ENCODE measurements at places on chromosomes 3 and 15.

DNA sequence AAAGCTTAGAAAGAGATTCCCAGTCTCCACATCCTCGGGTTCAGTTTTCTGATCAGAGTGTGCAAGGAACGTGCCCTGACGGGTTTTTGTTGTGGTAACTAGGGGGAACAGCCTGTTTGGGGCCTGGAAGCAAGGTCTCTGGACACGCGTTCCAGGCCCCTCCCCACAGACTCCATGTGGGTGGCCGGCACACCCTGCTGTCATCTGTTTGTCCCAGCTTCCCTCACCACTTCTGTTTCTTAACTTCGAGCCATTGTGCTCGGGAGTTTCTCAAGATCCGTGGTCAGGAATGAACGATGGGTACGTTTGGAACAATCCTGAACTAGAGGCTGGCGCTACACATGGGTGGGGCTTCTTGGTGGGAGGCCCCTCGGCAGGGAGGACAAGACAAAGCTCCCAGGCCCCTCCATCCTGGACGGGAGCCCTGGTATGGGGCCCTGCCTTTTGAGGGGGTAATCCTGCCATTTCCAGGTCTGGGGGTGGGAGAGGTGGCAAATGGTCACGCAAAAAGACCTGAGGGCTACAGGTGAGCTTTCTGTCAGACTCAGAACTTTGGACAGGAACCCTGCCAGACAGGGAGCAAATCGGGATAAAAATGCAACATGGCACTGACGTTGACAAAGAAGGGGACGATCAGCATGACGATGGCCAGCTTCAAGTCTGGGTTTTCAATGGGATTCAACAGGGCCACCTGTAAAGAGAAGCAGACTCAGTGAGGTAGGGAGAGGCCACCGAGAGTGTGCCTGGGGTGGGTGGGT is 8.5 kb upstream of the MUSTN1 start:
- no peak for DNase-seq

- peak; percentile 44 for DNase-seq
Observed at GRCh38 chr3:8536096-8537056, 34.8 kb downstream of the LMCD1 start.

DNA sequence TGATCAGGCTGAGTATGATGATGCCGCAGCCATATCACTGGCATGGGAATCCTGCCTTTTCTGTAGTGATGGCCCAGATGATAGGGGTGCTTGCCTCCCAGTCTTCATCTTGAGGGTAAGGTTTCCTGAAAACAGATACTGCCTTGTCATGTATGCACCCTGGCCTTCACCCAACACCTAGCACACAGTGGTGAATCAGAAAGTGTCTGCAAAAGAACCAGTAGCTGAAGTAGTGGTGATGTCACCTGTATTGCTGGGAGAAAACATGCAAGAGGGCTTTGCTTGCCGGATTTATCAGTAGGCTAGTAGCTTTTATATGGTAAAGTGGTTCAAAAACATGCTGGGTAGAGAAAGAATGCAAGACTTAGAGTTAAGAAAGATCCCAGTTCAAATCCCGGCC is 419.8 kb upstream of the WNT5A start:
- DNase-seq, result no peak

DNA sequence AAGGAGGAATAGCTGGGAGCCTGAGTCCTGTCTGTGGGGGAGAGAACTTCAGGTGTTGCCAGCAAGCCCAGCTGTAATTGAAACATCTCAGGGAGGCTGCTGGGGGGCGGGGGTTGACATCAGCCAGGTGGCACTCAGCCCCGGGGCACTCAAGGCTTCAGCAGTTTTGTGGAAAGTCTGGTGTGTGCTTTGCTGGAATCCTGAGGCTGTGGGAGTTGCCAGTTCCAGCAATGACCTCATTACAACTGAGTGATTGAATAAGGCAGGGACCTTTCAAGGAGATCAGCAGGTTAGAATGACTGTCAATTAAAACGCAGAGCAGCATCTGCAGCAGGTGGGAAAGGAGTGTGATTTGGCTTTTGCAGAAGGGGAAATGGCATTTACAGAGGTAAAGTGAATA is 75.7 kb downstream of the FAM43A start:
- DNase-seq, result no peak

GRCh38 chr3:8663177-8664061 is 18.8 kb upstream of the SSUH2 start:
- DNase-seq, result peak; percentile 48

GRCh38 chr3:123870033-123870432 is 14.1 kb downstream of the MYLK start:
- peak; percentile 26 for DNase-seq

- DNase-seq, result no peak
Observed at GRCh38 chr15:67603063-67603462, 60.6 kb downstream of the MAP2K5 start.

DNA sequence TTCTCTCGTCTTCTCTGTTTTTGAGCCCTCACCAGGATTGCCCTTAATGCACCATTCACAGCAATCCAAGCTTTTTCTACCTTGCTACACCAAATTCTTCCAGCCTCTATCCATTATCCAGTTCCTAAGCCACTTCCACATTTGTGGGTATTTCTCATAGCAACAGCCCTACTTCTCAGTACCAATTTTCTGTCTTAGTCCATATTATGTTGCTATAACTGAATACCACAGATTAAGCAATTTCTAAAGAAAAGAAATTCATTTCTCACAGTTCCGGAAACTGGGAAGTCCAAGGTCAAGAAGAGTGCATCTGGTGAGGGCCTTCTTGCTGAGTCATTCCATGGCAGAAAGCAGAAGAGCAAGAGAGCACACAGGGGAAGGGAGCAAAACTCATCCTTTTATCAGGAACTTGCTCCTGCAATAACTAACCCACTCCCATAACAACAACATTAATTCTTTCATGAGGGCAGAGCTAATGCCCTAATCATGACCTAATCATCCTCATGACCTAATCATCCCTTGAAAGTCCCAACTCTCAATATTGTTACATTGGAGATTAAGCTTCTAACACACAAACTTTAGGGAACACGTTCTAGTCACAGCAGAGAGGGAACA is 9.7 kb upstream of the EIF1B start:
- peak; percentile 89 for DNase-seq

- DNase-seq, result no peak
Observed at GRCh38 chr3:13860001-13860400, 19.9 kb downstream of the WNT7A start.

- no peak for DNase-seq
Observed at GRCh38 chr3:52022323-52023100, 26.8 kb upstream of the RPL29 start.

GRCh38 chr15:80415358-80415670 is 11.1 kb downstream of the ARNT2 start:
- DNase-seq, result no peak

GRCh38 chr3:126912491-126913195 is 70.3 kb upstream of the PLXNA1 start:
- DNase-seq, result no peak

DNA sequence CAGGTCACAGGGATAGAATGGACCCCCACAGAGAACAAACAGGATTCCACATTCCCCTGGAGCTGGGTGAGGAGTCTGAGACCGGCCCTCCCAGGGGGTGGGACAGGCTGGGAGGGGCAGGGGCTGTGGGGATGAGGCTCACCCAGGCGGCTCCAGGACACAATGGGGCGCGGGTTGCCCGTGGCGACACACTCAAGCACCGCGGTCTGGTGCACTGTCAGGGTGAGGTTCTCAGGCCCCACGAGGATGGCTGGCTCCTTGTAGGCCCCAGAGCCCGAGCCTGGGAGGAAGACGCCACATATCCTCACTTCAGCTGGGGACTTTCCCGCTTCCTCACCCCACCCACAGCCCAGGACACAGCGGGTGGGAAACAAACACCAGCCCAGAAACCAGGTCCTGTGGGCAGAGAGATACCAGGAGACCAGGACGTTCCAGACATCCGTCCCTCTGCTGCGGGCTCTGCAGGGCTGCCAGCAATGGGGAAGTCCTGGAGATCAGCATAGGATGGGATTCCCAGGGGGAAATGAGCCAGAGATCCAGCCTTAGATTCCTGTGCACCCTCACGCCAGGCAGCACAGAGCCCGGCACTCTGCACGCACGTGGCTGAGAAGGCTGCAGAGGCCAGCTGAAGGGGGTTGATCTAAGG is 30.2 kb downstream of the RNU5B-1 start:
- DNase-seq, result no peak

GRCh38 chr15:79357566-79357965 is 46.7 kb downstream of the TMED3 start:
- DNase-seq, result no peak

DNA sequence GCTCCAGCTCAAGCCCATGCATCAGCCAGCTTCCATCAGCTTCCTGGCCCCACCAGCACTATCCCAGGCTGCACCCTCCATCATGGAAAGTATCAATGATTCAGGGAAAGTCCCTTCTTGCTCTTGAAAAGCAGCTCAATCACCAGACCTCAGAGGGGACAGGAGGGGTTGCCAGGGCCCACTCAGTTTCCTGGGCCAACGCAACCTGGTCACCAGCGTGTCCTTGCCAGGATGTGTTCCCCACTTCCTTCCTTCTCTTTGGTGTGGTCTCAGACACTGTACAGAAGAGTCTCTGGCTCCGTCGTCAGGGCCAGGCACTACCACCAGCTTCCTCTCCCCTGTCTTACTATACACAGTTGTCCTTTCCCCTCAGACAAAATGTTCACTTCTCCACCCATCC is 3.0 kb downstream of the HDC start:
- no peak for DNase-seq

DNA sequence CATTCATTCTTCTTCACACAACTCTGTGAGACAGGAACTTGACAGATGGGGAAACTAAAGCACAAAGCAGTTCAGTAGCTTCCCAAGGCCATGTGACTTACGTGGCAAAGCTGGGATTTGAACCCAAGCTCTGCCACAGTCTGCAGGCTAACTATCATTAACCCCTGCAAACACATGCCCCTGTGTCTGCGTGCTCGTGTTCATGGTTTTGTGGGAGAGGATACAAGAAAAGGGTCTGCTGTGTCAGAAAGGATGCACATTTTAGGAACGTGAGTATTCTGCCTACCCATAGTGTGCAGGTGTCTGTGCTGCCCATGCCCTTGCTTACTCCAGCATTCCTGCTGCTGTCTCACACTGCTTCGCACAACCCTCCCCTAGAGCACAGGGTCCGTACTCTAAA is 137.0 kb downstream of the CHDH start:
- no peak for DNase-seq

DNA sequence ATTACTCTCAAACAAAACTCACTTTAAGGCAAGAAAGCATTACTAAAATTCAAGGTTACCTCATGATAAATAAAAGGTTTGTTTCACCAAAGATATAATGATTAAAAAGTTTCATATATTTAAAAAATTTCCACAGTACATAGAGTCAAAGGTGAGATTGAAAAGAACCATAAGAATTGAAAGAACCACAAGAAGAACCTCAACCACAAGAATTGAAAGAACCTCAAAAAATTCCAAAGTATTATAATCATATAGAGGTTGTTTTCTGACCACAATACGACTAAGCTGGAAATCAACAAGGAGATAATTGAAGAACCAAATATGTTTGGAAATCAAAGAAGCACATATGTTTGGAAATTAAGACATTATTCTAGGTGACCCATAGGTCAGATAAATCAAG is 52.7 kb downstream of the SLC25A36 start:
- DNase-seq, result peak; percentile 6

DNA sequence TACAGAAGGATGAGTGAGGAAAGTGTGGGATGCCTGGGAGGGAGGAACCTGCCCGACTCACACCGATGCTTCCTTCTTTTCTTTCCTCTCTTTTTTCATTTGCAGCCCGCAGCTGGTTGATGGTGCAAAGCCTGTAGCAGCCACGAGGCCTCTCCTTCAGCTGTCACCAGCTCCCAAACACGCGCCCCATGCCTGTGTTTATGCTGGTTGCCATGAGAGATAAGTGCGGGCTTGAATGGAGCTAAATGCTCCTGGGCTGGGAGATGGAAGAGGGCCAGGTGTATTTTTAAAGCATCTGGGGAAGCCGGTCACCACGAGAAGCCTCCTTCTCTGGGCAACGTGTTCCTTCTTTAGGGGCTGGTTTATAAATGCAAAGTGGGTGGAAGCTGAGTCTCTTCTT is 9.3 kb downstream of the COLQ start:
- DNase-seq, result no peak

DNA sequence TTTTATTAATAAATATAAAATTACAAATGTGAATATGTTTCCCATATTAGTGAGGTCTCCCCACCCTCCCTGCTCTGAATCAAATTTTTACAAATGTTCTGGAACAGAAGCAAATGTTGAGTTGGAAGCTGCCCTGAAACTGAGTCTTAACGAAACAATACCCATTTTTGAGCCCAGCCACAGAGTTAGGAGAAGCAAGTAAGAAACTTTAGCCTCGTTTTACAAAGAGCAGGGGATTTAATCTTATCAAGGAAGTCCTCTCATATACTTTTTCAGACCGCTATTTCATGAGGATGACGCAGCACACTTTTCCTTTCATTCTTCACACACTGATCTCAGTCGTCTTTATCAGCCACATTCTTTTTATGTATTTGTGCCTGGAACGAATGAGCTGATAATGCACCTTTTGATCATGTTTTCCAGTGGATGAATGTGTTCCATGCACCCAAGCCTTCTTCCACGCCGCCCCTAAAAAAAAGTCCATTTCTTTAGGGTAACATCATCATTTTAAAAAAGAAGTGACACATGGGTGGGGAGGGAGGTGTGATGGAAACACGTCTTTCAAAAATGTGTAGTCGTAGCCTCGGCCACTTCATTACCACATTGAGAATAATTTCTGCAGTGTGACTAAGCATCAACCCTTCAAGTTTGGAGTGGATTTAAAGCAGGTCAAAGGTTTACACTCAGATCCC is 48.1 kb downstream of the SETMAR start:
- DNase-seq, result peak; percentile 3

DNA sequence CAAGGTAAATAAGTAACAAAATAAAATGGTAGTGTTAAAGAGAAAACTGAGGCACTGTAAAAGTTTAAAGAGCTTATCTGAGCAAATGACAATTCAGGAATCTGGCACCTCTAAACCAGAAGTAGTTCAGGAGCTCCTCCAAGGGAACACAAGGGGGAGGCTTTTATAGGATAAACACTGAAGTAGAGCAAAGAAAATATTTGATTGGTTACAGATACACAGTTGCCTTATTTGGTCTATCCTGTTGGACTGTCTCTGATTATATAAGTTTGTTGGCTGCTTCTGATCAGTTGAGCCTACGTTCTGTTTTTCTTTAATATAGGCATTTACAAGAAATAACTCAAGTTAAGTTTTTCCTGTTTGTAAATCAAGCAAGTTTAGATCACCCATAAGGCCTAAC is 146.9 kb downstream of the ERC2 start:
- no peak for DNase-seq

- peak; percentile 34 for DNase-seq
Observed at GRCh38 chr3:143832433-143832832, 15.8 kb downstream of the SLC9A9 start.

- no peak for DNase-seq
Observed at GRCh38 chr15:27692438-27692837, 406.7 kb downstream of the OCA2 start.

DNA sequence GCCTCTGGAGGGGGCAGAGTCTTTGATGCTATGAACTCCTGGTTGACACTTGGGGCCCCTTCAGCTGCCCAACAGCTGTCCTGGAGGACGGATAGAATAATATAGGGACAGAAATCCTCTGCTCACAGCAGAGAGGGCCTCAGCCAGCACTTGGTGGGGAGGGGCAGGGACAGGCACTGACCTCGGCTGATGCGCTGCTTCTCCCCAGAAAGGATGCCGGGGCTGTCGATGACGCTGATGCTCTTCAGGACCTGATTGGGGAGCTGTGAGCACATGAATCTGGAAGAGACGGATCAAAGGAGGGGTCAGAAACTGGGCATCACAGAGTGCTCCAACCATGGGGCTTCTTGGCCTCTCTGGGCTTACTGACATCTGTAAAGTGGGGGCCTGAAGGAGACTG is 29.5 kb downstream of the EHD4 start:
- DNase-seq, result no peak

- DNase-seq, result no peak
Observed at GRCh38 chr15:57201578-57201977, 174.7 kb upstream of the CGNL1 start.

Measured in HCEC 1CT (cell line).